ENCODE measurements at places on chromosomes 7 and 10.

DNA sequence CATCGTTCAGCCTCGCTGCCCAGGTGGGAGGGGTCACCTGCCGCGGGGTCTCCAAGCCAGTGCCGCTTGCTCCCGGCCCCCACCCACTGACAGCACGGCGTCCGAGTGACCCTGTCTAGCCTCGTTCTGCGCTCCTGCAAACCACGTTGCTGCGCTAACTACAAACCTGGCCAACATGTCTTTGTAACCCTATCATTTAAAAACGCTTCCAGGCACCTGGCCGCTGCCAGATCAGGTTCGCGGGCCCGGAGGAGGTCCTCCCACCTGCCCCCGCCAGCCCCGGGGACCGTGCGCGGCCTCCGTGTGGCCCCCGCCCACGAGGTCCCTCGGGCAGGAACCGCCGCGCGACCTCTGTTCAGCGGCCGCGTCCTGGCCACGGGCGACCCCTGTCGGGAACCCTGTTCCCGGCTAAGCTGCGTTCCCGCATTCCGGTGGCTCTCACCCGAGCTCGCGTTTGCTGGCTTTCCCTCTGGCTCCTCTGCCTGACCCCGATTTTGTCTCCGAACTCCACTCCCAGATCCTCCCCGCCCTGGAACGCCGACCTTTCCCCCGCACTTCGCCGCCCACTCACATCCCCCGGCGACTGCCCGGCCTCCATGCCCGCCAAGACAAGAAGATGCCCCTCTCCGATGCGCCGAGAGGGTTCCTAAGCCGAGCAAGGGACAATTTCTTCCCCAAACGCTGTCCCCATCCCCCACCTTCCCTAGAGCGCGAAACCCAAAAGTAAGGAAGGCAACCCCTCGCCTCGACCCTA, 2.4 kb downstream of the SFMBT2 start:
- no peak for DNase-seq

DNA sequence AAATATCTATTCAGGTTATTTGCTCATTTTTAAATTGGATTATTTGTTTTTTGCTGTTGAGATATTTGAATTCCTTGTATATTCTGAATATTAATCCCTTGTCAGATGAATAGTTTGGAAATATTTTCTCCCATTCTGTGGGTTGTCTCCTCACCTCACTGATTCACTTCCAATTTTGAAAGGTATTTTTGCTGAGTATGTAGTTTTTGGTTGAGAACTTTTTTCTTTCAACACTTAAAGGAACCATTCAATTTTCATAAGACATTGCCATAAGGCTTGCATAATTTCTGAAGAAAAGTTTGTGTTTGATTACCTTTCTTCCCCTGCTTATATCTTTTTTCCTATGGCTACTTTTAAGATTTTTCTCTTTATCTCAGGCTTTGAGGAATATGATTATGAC, 8.9 kb upstream of the SCRN1 start:
- DNase-seq = no peak

DNA sequence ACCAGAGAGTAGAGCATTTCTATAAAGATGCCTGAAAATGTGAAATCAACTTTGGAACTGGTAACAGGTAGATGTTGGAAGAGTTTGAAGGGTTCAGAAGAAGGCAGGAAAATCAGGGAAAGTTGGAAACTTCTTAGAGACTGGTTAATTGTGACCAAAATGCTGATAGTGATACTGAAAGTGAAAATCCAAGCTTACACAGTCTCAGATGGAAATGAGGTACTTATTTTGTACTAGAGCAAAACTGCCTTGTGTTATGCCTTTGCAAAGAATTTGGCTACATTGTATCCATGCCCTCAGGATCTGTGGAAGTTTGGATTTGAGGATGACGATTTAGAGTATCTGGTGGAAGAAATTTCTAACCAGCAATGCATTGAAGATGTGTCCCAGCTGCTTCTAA, 430.6 kb upstream of the KCND2 start:
- no peak for DNase-seq

DNA sequence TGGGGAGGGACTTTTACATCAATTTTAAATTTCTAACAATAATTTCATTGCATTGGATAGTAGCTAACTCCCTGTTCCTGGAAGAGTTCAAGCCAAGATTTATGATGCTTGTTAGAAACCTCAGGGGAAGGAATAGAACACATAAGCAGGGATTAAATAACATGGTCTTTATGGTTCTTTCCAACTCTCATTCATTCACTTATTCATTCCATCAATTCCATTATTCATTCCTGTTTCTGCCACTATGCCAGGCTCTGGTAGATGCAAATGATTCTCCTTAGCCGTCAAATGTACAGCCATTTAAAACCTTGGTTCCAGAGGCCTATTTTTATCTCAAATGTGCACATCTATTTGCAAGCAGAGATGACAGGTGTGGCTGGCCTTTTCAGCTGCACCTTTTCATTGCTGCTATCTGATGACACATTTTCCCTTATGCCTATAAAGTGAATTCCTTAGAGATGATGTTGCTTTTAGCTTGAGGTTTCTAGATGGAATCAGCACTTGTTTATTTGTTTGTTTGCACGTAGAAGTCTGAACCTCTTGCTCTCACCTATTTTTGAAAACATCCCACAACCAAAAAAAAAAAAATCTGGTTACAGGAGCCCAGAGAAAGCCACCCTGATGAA, 205.7 kb upstream of the IGFBP3 start:
- DNase-seq = no peak

GRCh38 chr10:10584161-10584560, 433.5 kb upstream of the CELF2 start:
- DNase-seq = no peak

DNA sequence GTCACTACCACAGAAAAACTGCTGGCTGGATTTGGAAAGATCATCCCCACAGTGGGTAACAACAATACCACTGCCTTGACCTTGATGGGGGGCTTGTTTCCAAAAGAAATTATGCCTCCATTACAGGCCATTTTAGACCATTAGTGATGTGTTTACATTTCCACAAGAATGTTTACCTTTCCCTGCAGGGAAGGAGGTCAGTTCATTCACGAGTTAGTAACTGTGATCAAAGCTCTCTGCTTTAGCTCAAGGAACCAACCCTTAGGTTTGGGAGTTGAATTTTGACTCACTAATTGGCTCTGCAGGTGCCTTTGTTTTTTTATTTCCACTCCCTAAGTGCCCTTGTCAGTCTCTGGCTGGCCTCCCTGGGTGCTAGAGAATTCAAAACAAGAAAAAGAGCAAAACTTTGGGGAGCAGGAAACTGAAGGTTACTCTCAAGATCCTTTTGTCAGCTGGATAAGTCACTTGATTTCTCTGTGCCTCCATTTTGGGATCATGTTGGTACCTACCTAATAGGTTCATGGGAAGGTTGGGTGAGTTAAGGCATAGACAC, 41.1 kb upstream of the NUPR2 start:
- DNase-seq = no peak

GRCh38 chr10:47230957-47231356, 69.0 kb upstream of the GDF10 start:
- no peak for DNase-seq
